ENCODE measurements at places on chromosomes 2 and 18. TPM values are rescaled to one million over a fixed set of nuclear protein-coding genes. Genes with fewer than 3 reads are reported as not detected.
A peak's percentile ranks its signal among the peaks of the same experiment; 100 is the strongest.

DNA sequence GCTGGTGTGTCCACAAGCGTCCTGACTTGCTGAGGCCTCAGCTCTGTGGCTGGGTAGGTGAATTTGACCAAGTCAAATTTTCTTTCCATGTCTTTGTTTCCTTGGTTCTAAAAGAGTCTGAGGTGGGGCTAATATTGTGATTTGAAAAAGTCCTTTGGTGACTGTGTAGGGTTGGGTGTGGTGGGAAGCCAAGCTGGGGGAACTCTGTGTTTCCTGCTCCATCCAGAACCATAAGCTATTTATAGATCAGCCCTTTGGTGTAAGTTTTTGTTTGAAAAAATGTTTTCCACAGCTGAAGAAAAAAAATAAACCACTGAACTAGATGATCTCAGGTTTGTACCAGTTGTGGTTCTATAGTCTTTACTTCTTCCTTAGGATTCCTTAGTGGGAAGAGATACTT is 462.7 kb downstream of the TGIF1 start:
- DNase-seq = no peak

DNA sequence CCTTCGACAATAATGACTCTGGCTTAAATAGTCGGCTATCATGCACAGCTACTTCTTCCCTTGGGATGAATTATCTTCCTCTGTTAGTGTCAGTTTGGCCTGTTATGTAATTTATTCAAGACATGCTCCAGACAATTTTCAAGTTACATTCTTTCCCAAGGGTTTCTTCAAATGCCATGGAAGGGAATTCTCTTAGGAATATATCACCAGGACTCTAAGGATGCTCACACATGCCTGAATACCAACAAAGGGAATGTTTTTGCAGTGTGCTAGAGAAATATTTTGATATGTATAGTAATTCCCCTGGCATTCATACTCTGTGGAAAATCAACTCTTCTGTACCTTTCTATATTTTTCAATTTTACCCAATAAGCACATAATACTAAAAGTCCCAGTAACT is 286.0 kb upstream of the KYNU start:
- DNase-seq = no peak

GRCh38 chr2:141187075-141187439 is 943.8 kb downstream of the LRP1B start:
- no peak for DNase-seq

GRCh38 chr18:46072959-46073358 is 899 bp upstream of the PSTPIP2 start:
- DNase-seq = no peak

GRCh38 chr18:44502790-44503189 is 177.9 kb upstream of the SETBP1 start:
- no peak for DNase-seq

GRCh38 chr18:58557008-58557435 is 71.9 kb downstream of the ALPK2 start:
- DNase-seq = no peak

GRCh38 chr2:119544075-119544938 is at the start of gene CFAP221:
CFAP221 (plus strand) TSS chr2:119544449; CDS start chr2:119546132, 1,683 bp downstream.
- DNase-seq = peak; percentile 85

DNA sequence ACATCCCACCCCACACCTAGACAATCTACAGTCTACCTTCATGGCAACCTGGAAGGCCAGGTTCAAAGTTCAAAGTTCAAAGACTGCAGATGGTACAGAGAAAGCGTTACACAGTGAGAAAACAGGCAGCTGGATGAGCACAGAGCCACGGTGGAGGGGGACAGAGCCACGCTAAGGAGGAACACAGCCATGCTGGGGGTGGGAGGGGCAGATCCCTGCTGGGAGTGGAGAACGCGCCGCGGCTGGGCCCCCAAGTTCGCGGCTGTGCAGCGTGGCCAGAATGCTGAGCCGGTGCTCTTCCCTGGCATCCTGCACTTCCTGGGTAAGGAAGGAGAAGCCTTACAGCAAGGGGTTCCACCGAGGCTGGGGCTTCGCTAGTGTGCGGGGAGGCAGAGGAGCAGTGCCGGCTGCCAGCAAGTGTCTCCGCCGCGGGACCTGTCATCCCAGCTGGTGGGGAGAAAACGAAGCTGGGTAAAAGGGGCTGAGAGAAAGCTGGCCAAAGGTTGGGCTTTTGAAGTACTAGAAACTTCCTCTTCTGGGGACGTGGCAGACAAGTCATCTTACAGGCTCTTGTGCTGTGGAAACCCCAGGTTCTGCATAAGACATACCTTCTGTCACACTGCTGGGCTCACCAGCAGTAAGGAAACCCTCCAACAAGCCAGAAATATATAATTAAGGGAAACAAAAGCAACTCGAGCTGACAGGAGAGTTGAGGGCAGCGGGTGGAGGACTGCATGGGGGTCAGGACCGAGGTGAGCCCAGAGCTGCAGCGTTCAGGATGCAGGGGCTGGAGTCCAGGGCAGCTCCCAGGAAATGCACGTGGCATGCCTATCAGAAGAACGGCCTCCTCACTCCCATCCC is 115.5 kb downstream of the HDAC4 start:
- DNase-seq = no peak

GRCh38 chr2:137938204-137938603 is 26.1 kb upstream of the HNMT start:
- no peak for DNase-seq

DNA sequence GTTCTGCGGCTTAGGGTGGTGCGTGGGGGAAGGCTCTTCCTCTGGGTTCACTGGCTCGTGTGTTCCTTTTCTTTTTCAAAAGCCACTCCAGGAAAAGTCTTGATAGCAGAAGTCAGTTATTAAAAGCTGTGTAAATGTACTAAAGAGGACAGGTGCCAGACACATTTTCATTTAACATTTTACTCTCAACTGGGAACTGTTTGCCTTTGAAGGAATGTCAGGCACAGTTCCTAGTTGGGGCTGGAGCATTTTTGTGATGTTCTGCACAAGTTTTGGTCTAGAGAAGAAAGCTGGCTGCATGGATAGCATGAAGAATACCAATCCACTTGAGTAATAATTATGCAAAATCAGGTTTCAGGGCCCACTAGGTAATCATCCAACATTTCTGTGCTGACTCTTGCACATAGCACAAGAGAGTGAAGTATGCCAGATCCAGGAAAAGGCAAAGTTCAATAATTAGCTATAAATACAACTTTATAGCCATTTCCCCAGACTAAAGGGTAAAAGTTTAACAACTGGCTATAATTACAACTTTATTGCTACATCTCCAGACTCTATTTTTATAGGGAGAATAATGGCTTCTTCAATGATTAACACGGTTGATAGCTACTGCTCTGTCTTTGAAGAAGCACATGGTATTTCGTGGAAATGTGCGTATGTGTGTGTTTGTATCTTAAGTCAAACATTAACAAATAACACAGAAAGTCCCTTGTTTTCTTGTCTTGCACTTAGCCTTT is 16.2 kb downstream of the SCYGR8 start:
- peak; percentile 18 for DNase-seq

DNA sequence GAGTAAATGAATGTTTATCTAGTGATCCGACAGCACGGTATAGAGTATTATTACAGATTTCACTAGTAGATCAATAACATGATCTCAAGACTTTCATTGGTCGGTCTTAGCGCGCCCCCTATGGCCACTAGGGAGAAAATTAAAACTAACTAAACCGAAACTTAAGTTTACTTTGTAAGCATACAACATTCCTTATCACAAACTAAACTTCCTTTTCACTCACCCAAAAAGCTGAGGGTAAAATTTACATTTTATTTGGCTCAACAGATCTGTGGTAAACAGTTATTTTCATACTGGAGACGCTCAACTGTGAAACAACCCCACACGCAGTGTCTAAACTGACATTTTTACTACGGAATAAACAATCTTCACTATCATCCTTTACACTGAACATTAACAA is 215.6 kb upstream of the MAP2 start:
- no peak for DNase-seq

DNA sequence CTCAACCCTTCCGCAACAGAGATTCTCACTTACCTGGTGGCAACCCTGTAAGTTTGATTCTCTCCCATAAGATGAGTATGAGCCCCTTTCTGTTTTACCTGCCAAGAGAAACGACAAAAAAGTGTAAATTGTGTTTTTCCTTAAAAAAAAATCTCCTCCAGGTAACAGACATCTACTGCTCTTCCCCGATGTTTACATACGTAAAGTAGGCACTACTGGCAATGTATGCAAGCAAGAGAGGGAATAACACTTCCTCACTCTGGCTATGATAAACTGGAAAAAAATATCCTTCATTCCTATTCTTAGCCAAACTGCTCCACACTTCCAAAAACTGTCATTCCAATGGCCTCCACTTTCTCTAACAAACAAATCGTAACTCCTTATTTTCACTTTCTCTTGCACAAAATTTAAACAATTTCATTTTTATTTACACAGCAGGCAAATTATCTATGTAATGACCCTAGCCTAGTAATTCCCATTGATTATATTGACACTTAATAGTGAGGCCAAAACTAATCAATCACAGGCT is 184.5 kb downstream of the TCF4 start:
- DNase-seq = no peak

GRCh38 chr2:9103663-9104277 is 100.3 kb upstream of the MBOAT2 start:
- DNase-seq = no peak

GRCh38 chr2:10889651-10890215 is 22.0 kb upstream of the KCNF1 start:
- DNase-seq = no peak

GRCh38 chr18:79068341-79068936 is 755 bp upstream of the ATP9B start:
- no peak for DNase-seq

DNA sequence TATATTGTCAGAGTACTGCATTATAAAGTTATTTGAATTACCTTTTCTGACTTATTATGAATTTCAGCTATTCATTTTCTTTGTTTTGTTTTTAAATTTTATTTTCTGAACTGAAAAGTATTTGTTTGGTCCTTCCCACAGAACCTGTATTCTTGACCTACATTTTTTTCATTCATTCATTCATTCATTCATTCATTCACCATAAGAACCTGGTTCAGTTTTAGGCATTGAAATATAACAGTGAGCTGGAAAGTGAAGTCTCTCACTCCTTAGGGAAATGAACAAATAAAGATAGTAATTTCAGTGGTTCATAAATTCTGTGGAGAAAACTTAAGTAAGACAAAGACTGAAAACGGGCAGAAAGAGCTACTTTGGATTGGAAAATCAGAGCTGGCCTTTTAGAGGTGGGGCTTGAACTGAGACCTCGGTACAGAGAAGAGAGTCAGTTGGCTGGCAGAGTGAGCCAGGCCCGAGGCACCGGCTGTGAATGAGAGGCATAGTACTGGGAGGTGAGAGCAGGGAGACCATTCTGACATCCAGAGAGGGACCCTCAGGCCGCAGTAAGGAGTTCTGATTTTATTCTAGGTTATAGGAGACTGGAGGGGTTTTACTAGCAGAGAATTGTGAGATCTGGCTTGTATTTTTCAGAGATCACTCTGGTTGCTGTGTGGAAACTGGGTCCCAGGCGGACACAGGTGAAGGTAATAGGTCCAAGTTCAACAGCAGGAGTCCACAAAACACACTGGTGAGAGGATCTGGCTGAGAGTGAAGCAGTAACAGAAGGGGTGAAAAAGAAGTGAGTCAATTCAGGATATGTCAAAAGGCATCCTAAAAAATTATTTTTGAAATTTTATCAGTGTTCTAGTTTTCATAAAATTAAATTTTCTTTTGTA is 75.8 kb upstream of the FN1 start:
- DNase-seq = no peak

GRCh38 chr18:74492259-74492658 is 3.9 kb upstream of the CNDP2 start:
- no peak for DNase-seq

DNA sequence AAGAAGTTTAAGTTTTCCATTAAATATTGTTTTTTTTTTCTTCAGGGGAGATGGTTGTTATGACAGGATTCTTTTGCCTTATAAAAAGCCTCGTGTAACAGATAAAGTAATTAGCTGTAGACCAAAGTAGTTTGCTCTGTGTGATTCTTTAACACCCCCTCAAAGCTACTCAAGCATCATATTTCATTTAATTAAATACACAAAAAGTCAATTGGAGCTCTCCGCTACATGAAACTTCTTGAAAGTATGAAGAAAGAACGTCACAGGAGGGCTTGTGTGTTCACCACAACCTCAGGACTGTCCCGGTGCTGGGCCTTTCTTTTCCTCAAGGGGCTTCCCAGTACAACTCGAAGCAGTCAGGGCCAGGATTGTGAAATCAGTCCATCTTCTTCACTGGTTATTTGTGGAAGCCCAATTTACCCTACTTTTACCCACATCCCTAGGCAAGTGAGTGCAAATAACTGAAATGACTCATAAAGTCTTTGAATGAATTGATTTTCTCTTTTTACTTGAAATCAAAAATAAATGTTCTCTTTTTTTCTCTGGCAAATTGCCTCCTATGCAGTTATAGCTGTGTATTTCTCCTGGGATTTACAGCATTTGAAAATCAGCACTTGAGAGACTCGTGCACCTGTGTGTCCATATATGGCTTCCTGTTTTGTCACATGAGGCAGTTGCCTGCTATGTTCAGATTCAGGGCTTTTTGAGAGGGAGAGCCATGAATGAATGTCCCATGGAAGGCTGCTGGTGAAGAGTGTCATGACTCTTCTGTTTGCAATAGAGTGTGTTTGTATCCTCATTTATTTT is 48.6 kb downstream of the LINC00305 start:
- no peak for DNase-seq

DNA sequence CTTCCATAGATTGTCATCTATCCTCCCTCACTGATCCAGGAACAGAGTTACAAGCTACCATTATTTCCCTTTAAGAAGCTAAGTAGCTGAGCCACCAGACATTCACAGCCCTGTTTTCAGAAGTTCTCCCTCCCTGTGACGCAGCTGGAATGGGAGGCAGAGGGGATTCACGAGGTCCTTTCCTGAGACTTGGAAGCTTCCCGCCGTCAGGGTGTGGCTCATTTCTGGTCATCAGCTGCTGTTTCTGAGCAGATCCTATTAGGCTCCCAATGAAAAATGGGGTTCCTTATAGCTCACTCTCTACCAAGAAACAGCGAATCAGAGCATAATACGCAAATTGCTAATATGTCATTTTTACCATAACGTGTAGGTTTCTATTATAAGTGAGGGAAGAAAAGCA is 559.3 kb upstream of the ID2 start:
- DNase-seq = no peak

- DNase-seq = no peak
These were observed 43.8 kb downstream of the AGFG1 start for GRCh38 chr2:227515742-227516141.

GRCh38 chr2:240255811-240256703 is 115.6 kb upstream of the OTOS start:
- DNase-seq = peak; percentile 33

DNA sequence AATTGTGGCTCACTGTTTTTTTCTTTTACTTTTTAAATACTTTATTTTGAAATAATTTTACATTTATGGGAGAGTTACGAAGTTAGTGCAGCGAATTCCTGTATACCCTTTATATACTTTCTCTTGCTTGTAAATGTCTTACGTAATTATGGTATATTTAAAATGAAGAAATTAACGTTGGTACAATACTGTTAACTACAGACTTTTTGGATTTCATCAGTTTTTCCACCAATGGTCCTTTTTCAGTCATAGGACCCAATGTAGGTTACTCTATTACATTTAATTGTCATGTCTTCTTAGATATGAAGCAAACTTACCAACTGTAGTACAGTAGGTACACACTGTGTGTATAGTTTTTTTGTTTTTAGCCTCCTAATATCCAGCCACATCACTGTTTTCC is 76.3 kb downstream of the BOLA3 start:
- no peak for DNase-seq

Gene LHCGR
- 0.13 TPM for polyA plus RNA-seq

Gene NGEF
- 1.0 TPM for polyA plus RNA-seq

Gene KANSL1L
- polyA plus RNA-seq = 52.8 TPM

Gene CABYR
- polyA plus RNA-seq = 8.8 TPM

Gene CYP27C1
- polyA plus RNA-seq = 8.4 TPM

Gene ALLC
- not detected for polyA plus RNA-seq

Gene TLX2
- 0.07 TPM for polyA plus RNA-seq

Measured in right lung (tissue), 10 donors.